ENCODE measurements at places on chromosomes 2 and 18. TPM values are rescaled to one million over a fixed set of nuclear protein-coding genes. Genes with fewer than 3 reads are reported as not detected.

HAAO gene
- 1.5 TPM for total RNA-seq

MC2R gene
- total RNA-seq = not detected

TNFAIP6 gene
- 1.7 TPM for total RNA-seq

UCN gene
- total RNA-seq = 4.6 TPM

PDE11A gene
- 1.4 TPM for total RNA-seq

TGFA gene
- total RNA-seq = 104 TPM

DNA sequence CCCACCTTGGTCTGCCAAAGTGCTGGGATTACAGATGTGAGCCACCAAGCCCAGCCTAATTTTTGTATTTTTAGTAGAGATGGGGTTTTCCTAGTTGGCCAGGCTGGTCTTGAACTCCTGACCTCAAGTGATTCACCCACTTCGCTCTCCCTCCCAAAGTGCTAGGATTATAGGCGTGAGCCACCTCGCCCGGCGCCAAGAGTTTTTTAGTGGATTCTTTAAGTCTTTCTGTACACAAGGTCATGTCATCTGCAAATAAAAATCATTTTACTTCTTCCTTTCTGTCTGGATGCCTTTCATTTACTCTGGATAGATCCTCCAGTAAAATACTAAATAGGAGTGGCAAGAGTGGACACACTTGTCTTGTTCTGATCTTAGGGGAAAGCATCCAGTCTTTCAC lies 61.7 kb downstream of the KCMF1 start:
- DNase-seq = no peak

DNA sequence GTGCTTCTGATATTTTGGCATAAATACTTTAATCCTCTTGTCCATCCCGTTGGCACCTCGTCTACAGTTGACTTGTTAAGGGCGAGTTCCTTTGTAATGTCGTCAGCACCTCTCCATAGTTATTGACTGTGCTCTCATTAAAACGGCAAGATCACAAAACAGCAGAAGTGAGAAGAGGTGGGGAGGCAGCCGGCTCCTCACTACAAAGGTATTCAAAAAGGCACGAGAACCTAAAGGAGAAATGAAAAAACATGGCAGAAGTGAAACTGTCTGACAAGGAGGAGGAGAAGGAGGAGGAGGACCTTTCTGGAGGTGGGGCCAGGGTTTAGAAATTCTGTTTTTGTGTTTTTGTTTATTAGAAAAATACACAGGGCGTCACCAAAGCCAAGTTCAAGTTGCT lies 235.6 kb downstream of the BCL11A start:
- no peak for DNase-seq

DNA sequence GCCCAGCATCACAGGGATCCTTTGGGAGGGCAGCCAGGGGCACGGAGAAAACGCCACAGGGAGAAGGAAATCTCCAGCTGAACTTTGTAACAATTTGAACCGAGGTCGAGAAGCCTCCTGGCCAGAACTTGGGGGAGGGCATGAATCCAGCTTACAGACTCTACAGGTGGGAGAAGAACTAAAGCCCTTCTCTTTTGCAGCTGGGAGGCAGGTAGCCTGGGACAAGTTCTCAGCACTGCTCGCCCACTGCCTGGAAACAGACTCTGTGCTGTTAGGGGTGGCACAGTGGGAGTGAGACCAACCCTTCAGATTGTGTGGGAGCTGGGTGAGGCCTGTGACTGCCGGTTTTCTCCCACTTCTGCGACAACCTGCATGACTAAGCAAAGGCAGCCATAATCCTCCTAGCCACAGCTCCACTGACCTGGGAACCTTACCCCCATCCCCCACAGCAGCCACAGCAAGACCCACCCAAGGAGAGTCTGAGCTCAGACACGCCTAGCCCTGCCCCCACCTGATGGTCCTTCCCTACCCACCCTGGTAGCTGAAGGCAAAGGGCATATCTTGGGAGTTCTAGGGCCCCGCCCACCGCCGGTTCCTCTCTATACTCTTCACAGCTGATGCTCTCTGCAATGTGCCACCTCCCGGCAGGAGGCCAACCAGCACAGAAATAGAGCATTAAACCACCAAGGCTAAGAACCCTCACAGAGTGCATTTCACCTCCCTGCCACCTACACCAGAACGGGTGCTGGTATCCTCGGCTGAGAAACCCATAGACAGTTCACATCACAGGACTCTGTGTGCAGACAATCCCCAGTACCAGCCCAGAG lies 136.0 kb upstream of the SIX2 start:
- no peak for DNase-seq

DNA sequence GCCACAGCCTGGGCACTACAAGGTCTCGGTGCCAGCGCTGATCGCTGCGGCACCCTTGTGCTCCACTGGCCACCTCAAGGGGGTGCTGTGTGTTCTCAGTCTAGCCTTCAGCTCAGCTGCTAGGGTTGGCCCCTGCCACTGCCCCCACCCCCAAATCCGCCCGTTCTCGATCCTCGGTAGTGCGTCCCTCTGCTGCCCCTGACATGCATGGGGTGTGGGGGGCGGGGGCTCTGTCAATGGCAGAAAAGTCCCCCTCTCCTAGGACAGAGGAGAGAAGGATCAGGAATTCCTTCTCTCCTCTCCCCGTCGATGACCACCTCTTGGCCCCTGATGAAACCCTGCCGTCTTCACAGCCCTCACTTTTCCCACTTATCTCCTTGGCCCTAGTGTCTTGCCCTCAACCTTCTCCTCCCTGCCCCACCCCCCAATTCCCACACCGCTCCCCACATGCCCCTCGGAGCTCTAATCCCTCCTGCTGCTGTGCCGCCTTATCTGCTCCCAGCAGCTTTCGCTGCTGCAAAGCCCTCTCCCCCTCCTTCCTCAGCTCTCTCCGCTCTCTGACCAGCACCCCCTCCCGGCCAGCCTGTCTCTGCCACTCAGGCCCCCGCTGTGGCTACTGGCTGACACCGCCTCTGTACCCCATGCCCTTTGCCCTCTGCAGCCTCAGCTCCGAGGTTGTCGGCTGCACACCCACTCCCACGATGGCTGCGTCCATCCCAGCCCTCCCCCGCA lies 4.3 kb upstream of the ASIC4 start:
- peak; percentile 79 for DNase-seq

DNA sequence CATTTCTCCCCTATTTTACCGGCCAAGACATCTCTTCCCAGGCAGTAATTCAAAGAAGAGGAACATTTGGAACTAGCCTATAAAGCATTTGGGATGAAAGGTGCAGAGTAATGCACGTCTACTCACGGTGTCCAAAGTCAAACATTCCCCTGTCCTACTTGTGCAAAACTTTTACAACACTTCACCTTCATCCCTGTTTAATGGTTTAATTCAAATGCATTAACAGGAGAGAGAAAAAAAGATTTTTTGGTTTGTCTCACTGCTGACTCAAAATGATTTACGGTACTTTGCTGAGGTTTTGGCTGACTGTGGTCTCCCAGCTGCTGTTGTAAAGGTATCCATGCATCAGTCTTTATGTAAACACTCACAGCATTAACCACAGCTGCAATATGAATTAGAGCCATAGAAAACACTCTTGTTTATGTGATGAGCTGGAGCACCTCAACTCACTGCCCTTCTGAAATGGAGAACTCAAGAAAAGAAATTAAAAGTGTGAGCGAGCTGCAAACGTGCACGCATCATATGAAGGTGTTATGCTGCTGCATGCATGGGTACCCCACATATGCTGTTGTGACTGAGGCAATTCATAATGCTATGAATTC lies 220.5 kb downstream of the PIEZO2 start:
- no peak for DNase-seq
